ENCODE measurements at places on chromosomes 12 and 14. TPM values are rescaled to one million over a fixed set of nuclear protein-coding genes. Genes with fewer than 3 reads are reported as not detected.

Gene SLC6A15
- total RNA-seq: 0.65 TPM

Gene SERPINA10
- total RNA-seq: not detected

Gene SYNDIG1L
- total RNA-seq: not detected

Gene DCD
- total RNA-seq: not detected

Gene CCDC85C
- total RNA-seq: 15.9 TPM

Gene SRRM4
- not detected for total RNA-seq

Gene RFX4
- total RNA-seq: not detected

Gene CLEC4C
- not detected for total RNA-seq

Gene C12orf42
- not detected for total RNA-seq

Gene HELB
- 1.6 TPM for total RNA-seq

Gene GPR68
- 0.61 TPM for total RNA-seq

Gene SCN8A
- 40.0 TPM for total RNA-seq

Gene REM2
- under 0.01 TPM for total RNA-seq

Gene FAM186B
- total RNA-seq: 0.32 TPM

All from epithelial cell of umbilical artery (primary cell).